Activated T-cell treated with anti-CD3 and anti-CD28 coated beads, Interleukin-2, amount 50 U/mL, for 72 hours (primary cell): ENCODE measurements at places on chromosomes 5 and 9.

DNA sequence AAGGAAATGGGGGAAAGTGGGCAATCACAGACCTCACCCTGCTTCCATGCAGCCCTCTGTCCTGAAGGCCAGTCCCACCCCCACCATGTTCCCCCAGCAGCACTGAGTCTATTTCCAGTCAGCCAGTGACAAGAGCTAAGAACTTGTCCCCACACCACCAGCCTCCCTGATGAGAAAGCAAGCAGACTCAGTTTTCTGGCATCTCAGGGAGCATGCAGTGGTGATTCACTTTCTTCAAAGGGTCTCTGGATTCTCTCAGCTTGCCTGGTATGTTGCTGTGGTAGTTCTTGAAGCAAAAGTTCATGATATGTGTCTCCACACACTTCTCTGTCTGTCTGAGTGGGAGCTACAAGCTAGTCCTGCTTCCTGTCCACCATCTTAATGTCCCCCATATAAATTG lies 799.9 kb upstream of the TYRP1 start:
- DNase-seq = no peak

GRCh38 chr9:130017076-130017475 lies 25.9 kb downstream of the FNBP1 start:
- no peak for DNase-seq

GRCh38 chr9:109542922-109543321 lies 44.8 kb upstream of the PTPN3 start:
- DNase-seq = no peak

DNA sequence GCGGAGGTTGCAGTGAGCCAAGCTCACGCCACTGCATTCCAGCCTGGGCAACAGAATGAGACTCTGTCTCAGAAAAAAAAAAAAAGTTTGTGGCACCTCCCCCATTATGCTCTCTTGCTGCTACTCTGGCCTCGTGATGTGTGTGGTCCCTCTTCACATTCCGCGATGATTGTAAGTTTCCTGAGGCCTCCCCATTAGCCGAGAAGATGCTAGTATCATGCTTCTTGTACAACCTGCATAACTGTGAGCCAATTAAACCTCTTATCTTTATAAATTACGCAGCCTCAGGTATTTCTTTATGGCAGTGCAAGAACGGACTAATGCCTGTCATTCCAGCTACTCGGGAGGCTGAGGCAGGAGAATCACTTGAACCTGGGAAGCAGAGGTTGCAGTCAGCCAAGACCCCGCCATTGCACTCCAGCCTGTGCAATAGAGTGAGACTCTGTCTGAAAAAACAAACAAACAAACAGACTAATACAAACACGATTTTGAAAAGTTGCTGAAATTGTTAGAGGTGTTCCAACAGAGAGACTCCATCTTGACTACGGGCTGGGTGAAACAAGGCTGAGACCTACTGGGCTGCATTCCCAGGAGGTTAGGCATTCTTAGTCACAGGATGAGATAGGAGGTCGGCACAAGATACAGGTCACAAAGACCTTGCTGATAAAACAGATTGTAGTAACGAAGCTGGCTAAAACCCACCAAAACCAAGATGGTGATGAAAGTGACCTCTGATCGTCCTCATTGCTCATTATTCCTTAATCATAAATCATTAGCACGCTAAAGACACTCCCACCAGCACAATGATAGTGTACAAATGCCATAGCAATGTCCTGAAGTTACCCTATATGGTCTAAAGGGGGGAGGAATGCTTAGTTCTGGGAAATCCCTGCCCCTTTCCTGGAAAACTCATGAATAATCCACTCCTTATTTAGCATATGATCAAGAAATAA lies 8.3 kb upstream of the AFF4 start:
- no peak for DNase-seq

DNA sequence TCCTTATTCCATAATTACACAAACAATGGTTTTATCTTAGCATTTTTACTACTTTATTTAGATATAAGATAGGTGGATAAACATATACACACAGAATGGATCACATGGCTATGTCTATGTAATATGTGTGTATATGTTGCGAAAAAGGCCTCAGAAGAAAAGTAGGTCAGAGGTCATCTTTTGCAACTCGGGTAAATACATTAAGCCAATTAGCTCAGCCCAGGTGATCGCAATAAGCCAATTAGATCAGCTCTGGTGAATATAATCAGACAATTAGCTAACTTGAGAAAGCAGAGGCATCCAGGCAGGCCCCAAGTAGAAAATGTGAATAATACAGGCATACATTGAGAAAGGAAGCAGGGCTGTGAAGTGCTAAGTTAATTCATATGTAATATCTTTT lies 24.3 kb downstream of the SLCO4C1 start:
- DNase-seq = no peak

- DNase-seq = peak; percentile 43
Observed at GRCh38 chr5:142015781-142016533, 3.1 kb upstream of the GNPDA1 start.

- no peak for DNase-seq
Observed at GRCh38 chr5:91111473-91112238, 271.5 kb downstream of the ARRDC3 start.
